ENCODE measurements at places on chromosomes 11 and 22.

DNA sequence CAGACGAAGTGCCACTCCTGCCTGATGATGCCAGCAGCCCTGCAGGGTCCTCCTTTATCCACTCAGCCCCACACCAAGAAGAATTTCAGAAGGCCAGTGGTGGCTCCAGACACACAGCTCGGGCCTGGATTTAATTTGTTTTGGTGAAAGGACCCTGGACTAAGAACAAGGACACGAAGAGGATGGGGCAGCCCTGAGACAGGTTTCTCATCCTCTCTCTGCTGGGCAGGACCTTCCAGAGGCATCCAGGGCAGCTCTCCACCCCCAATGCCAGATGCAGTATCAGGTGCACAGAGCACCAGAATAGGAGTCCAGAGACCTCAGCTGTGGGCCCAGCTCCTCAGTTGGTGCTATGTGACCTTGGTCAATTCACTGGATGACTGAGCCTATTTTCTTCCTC lies 72.0 kb downstream of the TRIM29 start:
- DNase-seq: no peak

DNA sequence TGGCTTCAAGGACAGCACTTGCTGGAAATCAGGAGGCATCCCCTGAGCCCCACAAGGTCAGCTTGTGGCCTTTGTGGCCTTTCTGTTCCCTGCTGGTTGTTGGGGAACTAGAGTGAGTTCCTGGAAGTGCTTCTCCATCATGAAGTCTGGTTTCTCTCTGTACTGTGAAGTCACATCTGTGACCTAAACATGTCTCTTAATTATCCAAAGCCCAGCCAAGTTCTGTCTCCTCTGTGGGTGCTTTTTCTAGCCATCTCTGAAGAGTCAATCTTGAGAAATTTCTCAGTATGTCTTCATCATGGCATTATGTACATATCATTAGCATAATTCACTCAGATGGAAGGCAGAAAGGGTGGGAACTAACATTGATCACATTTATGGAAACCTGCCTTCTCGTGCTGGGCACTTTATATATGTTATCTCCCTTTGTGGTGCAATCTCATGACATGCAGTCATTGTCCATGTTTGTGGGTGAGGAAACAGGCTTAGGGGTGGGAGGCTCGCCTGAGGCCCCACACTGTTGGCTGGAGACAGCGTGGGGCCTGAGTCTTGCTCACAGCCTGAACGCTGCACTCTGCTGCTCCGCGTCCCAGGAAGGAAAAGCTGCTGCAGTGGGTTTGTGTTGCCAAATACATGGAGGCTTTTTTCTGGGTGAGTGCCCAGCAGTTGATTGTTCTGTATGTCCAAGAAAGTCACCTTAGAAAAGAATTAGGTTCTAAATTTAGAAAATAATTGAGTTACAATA lies 24.6 kb downstream of the IGHMBP2 start:
- DNase-seq: no peak

DNA sequence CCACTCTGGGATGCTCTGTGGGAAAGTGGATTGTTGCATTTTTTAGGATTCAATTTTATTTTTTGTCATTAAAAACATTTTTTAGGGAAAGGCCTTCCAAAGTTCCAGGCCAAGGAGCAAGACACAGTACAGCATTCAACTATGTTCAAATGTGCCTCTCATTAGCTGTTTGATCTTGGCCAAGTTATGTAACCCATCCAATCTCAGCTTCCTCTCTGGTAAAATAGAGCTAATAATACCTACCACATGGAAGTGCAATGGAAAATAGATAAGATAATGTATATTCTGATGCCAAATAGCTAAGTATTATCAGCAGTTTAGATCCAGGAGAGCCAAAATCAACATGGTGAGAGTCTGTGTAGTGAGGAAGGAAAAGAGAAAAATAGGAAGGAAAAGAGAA lies 220.3 kb upstream of the SESN3 start:
- DNase-seq: no peak

- no peak for DNase-seq
Measured at GRCh38 chr11:65730461-65730860, 9.9 kb upstream of the RNASEH2C start.

- DNase-seq: no peak
Measured at GRCh38 chr11:1307163-1307870, 2.1 kb downstream of the TOLLIP start.

DNA sequence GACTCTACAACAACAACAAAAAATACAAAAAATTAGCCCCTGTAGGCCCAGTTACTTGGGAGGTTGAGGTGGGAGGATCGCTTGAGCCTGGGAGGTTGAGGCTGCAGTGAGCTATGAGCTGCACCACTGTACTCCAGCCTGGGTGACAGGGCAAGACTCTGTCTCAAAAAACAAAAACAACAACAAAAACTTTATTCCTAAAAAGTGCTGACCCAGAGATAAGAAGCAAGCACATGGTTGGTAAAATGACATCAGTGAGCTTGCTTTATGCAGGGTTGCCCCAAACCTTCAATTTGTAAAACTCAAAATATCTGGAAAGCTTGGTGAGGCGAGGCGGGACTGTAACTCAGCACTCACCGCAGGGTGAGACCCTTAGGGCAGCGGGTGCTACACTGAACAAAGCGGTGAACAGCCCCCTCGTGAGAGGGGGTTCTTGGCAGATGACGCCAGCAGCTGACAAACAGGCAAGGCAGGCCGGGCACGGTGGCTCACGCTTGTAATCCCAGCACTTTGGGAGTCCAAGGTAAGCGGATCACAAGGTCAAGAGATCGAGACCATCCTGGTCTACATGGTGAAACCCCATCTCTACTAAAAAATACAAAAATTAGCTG lies 3.5 kb upstream of the TCIRG1 start:
- no peak for DNase-seq

DNA sequence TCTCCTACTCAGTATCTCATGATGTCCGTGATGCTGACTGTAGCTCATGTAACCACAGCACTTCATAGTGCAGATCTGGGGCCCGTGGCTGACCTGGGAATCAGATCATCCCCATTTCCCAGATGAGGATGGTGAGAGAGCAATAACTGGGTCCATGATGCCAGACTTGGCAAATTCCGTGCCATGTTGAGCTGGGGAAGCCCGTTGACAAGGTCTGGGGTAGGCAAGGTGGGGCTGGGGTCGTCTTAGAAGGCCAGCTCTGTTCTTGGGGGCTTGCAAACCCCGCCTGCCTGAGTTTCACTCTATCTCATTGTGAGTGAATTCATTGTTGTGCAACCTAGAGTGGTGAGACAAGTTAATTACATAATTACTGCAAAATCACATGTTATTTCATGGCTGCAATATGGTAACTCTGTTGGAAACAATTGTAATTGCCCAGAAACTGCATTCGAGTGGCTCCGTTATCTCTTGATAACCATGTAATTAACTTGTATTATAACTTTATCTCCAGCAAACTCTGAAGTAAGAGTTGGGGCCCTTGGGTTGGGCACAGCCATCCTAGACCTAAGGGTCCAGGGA lies 41.7 kb downstream of the LMO1 start:
- DNase-seq: no peak

DNA sequence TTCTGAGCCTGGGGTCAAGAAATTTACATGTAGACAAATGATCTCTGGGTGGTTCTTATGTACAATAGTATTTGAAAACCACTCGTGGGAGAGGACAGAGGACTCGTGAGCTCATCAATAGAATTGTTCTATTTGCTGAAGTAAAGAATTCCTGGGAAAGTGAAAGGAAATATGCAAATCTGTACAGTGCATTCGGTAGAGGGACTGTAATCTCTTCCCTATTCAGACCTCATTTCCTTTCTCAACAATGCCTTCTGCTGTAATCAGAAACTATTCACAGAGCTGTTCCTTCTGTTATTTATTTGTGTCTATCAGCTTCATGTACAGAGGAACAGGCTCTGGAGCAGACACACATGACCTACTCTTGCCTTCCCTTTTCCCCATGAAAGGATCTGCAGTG lies 709.4 kb upstream of the KIRREL3 start:
- DNase-seq: no peak

GRCh38 chr11:62712861-62713260 lies 5.4 kb downstream of the GNG3 start:
- no peak for DNase-seq

GRCh38 chr11:33016654-33017053 lies 976 bp downstream of the DEPDC7 start:
- DNase-seq: no peak

DNA sequence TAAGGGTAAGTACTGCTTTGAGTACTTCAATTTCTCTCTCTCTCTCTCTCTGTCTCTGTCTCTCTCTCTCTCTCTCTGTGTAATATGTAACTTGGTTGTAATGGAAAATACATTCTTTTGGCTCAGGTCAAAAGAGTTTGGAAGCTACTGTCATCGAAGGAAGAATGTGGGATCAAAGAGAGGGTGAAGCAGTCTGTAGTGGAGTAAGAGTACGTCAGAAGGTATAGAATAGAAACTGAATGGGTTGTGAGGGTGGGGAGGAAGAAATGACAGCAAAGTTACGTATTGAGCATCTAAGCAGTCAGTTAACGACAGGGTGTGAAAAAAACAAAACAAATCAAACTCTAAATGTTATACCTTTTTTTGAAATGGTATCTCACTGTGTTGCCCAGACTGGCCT lies 10.0 kb downstream of the NCAM1 start:
- no peak for DNase-seq

GRCh38 chr22:20245577-20246367 lies 22.3 kb downstream of the RTN4R start:
- DNase-seq: no peak

- DNase-seq: no peak
Measured at GRCh38 chr11:45304992-45305335, 18.8 kb upstream of the SYT13 start.

DNA sequence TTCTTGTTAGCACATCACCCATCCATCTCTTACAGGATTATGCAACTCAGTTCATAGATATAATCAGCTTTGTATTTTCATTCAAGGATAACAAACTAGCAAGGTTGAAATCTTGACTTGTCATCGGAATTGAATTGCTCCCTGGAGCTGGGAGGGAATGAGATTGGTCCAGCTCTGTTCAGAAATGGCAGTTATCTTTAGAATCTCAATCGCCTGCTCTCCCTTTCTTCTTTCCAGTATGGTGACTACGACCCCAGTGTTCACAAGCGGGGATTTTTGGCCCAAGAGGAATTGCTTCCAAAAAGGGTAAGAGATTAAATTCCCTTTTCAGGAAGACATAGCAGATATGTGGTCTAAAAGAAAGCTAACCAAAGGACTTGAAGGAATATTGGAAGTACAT lies 51.0 kb downstream of the NF2 start:
- DNase-seq: no peak

GRCh38 chr11:12170501-12170900 lies 60.1 kb downstream of the MICAL2 start:
- no peak for DNase-seq

DNA sequence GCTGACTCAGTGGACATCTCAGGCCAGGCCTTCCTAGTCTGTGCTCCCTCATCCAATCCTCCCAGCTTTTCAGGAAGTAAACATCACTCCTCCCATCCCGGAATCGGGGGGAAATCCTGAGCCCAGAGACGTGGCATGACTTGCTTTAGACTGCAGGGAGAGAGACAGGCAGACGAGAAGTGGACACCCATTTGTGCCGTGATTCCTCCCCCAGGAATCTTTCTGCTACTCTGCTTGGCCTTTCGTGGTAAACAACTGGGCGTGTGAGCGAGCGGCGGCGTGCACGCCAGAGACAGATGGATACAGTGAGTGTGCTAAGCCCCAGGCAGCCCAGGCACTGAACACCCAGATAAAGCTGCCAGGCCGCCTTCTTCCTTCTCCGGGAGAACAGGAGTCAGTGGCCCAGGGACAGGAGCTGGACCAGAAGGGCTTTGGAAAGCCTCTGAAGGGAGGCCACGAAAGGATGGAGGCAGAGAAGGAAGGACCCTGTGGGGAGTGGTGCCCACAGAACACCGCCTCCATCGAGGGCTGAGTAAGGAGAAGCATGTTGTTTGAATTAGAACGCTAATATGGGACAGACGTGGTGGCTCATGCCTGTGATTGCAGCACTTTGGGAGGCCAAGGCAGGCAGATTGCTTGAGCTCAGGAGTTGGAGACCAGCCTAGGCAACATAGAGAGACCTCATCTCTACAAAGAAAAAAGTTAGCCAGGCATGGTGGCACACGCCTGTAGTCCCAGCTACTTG lies 53.0 kb upstream of the PRR5 start:
- peak; percentile 27 for DNase-seq

GRCh38 chr22:44160421-44160820 lies 20.3 kb upstream of the PARVG start:
- DNase-seq: no peak

- DNase-seq: no peak
Measured at GRCh38 chr11:44885919-44886789, 64.5 kb downstream of the TP53I11 start.

DNA sequence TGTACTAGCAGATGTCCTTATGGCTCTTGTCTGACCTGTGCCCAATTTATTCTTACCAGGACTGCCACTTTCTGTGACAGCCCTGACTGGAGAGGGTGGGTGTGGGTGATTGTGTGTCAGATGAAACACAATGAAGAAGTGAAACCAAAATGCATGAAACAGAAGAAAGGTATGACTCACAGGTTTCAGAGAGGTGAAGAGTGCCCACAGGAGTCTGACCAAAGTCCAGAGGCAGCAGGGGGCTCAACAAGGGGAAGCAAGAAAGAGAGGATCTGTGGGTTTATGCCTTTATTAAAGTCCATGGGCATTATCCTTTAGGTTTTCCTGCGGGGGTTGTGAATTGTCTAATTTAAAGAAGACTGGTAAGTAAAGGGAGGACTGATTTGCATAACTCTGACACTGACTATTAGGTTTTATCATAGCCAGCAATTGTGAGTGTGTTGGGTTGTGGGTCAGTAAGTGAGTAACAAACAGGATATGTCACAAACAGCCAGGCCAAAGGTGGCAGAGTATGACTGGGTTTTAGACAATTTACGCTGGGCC lies 3.9 kb upstream of the OR4C6 start:
- DNase-seq: no peak

GRCh38 chr11:74014880-74015279 lies 6.0 kb upstream of the UCP3 start:
- DNase-seq: no peak

Data from NCI-H510A treated with DMSO at 0.1 percent for 48 hours (cell line).